ENCODE measurements at places on chromosomes 4 and X. TPM values are rescaled to one million over a fixed set of nuclear protein-coding genes. Genes with fewer than 3 reads are reported as not detected.
A peak's percentile ranks its signal among the peaks of the same experiment; 100 is the strongest.

The PI4K2B gene
- total RNA-seq = 20.3 TPM

The PPA2 gene
- 114 TPM for total RNA-seq

The FOXO4 gene
- total RNA-seq = 13.9 TPM

DNA sequence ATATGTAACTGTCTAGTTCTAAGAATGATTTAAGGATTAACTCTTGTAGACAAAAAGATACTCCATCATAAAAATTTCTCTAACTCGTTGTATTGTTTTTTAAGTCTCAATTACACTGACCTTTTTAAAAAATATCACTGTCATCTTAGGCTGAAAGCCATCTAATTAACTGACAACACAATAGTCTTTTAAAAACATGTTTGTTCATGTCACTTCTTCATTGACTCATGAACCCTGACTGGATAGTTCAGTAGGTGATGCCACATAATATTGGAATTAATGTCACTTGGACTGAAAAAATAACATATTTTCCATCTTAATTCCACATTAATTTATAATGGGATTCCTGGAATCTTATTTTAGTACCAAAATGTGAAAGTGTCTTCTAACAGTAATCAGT lies 179.3 kb downstream of the ADGRL3 start:
- DNase-seq = no peak

GRCh38 chrX:30246769-30247489 lies at the start of gene MAGEB1:
MAGEB1 (plus strand) TSS chrX:30247146; CDS start chrX:30250494, 3,348 bp downstream.
- DNase-seq = no peak

- no peak for DNase-seq
Observed at GRCh38 chr4:95118497-95118896, 360.7 kb downstream of the BMPR1B start.

DNA sequence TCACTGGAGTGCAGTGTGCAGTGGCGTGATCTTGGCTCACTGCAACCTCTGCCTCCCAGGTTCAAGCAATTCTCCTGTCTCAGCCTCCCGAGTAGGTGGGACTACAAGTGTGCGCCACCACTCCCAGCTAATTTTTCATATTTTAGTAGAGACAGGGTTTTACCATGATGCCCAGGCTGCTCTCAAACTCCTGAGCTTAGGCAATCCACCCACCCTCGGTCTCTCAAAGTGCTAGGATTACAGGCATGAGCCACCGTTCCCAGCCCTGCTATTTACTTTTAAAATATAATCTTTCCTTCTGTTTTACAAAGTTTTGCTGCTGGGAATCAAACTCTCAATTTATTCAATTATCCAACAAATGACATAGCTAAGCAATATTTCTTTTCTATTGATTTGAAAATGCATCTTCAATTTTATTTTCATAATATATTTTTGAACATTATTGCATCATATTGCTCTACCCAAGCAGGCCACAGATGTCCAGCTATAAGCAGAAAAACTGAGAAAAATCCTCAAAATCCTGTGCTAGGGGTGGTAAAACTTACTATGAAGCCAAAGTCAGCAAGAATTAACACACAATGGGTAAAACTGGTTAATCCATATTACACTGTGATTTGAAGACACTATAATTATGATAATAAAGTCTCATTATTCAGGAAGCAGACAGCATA lies 5.2 kb downstream of the TIFA start:
- no peak for DNase-seq

- no peak for DNase-seq
Observed at GRCh38 chrX:56802428-56802827, 73.4 kb downstream of the NBDY start.

DNA sequence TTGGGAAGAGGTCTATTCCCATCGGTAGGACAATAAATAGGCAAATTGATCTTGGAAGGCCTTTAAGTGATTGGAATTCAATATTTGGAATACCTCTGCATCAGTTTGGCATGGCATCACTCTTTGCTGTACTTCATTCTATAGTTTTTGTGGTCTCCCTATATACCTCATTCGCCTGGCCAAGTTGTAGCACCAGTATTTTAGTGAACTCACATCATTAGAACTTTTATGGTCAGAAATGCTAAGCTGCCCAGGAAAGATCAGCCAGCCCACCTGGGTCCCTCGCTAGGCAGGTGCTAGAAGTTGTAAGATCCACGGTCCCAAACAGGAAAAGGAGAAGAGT lies 40.3 kb downstream of the ZCCHC13 start:
- DNase-seq = no peak

- no peak for DNase-seq
Observed at GRCh38 chr4:25904748-25905082, 9.3 kb upstream of the SMIM20 start.

- DNase-seq = no peak
Observed at GRCh38 chrX:150527108-150527507, 41.3 kb upstream of the MTM1 start.

DNA sequence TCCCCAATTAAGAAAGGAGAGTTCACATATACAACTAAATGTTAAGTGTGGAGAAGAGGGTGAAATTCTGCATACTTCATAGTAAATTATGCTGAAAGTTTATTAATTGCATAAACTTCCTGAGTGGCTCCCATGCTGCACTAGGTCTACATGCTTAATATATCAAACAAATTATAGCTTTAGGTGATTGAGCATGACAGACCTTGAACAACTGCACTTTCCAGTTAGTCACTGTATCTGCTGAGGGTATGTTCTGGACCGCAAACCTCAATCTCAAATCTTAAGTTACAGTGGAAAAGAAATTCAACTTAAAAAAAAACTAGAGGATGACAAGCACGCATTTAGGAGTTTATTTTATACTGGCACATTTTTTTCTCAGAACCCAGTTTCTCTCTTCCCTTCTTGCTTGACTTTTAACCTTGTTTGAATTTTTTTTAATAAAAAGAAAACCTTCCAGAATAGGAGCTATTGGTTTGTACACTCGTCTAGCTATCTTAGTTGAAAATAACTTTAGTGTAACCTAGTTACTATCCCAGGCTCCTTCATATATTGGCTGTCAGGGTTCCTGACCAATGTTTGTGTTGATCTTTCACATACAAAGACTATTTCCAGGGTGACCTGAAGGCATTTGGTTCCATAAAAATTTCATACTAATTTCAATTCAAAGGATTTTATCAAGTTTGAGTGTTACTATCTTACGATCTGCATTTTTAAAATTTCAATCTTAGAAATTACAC lies 10.2 kb upstream of the FAM120C start:
- no peak for DNase-seq

DNA sequence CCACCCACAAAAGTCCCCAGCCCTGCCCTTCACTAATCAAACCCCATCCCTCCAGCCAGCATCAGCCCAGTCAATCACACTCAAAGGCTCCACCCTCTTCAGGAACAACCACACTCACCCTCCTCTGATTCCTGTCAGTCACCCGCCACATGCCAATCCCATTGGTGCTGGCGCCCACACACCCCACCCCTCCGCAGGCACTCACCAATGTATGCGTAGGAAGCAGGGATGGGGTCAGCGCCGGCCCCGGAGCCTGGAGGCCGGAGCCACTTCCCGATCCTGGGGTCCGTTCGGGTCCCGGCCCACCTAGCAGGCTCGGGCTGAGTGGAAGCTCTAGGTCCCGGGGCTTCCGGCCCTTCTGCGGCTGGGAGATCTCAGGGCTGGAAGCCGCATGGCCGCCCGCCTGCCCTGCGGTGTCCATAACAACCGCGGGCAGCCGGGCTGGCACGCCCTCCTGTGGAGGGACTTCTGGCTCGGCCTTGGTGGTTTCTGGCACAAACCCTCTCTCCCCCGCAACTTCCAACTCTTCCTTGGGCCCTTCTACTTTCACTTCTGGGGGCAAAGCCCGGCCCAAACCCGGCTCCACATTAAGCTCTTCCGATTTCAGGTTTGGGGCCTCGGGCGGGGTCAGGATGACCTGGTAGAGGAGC lies 7.9 kb upstream of the CFP start:
- DNase-seq = peak; percentile 47

DNA sequence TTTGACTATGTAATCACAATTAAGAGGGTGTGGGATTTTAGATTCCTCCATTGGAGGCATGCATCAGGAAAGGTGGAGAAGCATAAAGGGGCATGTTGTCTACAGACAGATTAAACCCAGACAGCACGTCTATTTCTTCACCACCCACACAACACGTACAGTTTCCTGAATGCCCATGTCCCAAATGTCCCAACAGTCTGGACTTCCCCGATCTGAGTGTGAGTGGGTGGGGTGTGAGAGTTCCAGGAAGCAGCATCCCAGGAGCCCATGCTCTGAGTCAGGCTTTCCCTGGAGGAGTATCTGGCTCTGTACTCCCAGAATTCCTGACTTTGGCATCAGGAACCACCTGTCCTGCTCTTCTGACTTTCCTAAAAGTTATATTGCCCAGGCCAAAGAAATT lies 30.8 kb upstream of the NDP start:
- no peak for DNase-seq

- DNase-seq = no peak
Observed at GRCh38 chr4:1492142-1492457, 85.9 kb upstream of the NKX1-1 start.

DNA sequence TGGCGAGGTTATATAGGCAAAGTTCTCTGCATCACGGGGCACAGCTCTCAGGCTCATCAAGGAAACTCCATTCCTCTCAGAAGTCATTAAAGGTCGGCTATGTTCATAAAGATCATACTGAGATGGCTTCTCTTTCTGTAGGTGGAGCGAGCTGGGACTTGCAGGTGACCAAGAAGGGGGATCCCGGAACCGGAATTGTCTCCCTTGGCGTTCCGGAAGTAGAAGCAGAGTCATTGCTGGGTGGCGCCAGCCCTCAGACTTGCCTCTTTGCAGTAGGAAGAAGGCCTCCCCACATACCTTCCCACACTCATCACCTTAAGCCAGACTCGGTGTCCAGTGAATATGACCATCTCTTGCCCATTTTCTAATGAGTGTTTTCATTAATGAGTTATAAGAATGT lies 17.9 kb upstream of the HPGD start:
- no peak for DNase-seq

Data from lung (tissue), 17 donors.